ENCODE measurements at places on chromosomes 2 and 18.

DNA sequence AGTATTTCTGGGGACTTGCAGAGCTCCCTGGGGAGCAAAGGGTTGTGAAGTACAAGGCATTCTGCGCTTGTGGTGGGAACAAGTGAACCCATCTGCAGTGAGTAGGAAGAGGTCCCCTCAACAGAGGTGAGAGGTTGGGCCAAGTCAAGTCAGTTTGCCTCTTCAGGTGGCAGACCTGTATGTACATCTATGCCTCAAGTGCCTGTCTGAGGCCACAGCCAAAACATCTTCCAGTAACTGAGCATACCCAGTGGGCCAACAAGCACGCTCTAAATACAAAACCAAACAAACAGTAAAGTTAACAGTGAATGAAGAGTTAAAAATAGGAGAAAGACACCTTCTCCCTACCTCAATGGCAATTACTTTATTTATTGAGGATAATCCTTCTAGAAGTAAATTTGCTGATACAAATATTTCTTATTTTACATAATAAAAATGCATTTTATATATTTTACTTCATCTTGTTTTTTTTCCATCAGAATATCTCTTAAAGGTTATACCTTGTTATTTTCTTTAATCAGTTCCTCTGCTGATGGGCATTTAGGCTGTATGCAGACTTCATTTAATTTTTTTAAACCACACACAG lies 2.5 kb downstream of the GYPC start:
- DNase-seq, result no peak

- no peak for DNase-seq
These were observed 1.5 kb downstream of the TRMT61B start for GRCh38 chr2:28868611-28869010.

GRCh38 chr18:65221736-65222135 lies 529.1 kb upstream of the CDH7 start:
- DNase-seq, result no peak

GRCh38 chr18:21703241-21703820 lies 1.2 kb downstream of the ABHD3 start:
- no peak for DNase-seq
